ENCODE measurements at places on chromosomes 12 and 14.

DNA sequence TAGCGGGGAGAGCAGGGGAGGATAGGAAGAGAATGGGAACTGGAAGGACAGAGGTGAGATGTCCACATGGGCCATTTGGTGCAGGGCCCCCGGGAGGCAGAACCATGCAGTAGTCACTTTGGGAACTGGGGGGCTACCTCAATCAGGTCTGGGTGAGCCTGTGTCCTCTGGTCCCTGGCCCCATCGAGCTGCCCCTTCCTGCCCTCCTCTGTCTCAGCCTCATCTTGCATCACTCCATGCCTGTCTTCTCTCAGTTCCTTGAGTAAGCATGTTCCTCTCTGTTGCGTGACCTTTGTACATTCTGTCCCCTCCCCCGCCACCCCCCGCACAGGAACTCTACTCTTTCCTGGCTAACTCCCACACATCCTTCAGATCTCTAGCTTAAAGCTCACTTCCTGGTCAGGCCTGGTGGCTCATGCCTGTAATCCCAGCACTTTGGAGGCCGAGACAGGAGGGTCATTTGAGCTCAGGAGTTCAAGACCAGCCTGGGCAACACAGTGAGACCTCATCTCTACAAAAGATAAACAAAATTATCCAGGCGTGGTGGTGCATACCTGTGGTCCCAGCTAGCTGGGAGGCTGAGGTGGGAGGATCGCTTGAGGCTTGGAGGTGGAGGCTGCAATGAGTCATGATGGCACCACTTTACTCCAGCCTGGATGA lies 23.2 kb downstream of the FOS start:
- no peak overlapping the region for H3K27ac ChIP-seq
- no peaks in the 10 kb centered on the region for H3K36me3 ChIP-seq
- no peaks in the 10 kb centered on the region for H3K27me3 ChIP-seq
- no peak overlapping the region for H3K4me3 ChIP-seq

DNA sequence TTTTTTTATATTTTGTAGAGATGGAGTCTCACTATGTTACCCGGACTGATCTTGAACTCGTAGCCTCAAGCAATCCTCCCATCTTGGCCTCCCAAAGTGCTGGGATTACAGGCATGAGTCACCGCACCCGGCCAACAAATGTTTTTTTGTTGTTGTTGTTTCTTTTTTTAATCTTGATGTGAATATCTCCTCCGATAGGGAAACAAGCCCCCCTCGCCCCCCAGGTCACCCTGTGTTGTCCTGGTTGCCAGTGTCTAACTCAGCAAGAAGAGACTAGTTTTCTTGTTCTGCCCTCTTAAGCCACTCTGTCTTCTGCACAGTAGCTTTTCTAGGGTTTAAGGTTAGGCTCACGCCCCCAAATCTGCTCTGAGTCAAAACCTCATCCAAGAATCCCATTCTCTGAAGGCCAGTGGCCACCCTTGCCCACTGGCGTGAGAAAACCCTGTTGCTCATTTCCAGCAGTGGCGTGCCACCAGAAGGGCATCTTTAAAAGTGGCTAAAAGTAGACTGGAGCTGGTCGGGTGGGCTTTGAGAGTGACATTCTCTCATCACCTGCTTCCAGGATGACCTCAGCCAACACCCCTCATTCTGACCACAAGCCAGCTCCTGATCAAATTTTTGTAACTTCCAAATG lies 42.7 kb downstream of the C14orf132 start:
- peaks cover 19% of the 10 kb centered on the region for H3K4me1 ChIP-seq
- H3K27ac ChIP-seq: no peak overlapping the region
- peaks cover 2% of the 10 kb centered on the region for H3K36me3 ChIP-seq
- H3K4me3 ChIP-seq: no peak overlapping the region
- no peaks in the 10 kb centered on the region for H3K27me3 ChIP-seq
- DNase-seq: no peak

DNA sequence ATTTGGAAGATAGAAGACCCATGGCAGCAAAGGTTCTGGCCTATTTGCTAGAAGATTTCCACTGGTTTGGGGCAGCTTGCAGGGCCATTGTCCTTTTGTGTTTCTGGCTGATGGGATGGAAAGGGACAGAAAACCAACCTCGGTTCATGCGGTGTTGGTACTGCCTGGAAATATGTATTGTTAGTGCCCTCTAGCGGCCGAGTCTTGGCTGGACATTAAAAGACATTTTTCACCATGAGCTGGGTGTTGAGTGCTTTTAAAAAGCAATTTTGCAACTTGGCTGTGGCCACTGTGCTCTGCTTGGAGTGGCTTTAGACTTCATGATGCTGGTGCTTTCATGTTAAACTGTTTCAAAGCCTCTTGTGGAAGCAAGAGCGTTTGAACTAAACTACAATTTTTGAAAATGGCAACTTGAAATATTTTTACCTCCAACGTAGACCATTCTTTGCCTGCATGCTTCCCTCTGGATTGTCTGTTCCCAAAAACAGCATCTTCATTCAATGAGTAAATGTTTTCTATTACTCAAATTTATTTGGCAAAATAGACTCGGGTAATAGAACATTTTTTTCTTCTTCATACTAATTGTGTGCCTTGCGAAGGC lies 102.7 kb upstream of the TBX5 start:
- no peak overlapping the region for H3K27ac ChIP-seq
- peaks cover 6% of the 10 kb centered on the region for H3K4me1 ChIP-seq
- no peak overlapping the region for H3K4me3 ChIP-seq

DNA sequence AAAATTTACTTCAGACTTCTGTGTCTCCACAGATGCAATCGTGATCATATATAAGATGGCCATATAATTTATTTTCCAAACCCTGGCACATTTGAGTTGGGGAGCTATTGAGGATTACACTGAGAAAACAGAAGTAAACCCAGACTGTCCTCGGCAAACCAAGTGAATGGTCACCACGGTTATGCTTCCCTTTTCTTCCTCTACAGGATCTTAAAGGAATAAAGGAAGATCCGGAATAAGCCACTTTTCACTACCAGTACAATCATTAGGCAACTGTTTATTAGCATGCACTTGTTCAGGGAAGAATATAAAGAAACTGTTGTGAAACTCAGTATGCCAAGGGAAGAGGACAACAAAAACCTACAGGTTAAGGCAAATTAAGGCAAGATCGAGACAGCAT lies 27.6 kb downstream of the SBNO1 start:
- peaks cover 37% of the 10 kb centered on the region for H3K36me3 ChIP-seq
- H3K4me1 ChIP-seq: no peaks in the 10 kb centered on the region
- no peak overlapping the region for H3K4me3 ChIP-seq
- no peak overlapping the region for H3K27ac ChIP-seq
- no peaks in the 10 kb centered on the region for H3K27me3 ChIP-seq

DNA sequence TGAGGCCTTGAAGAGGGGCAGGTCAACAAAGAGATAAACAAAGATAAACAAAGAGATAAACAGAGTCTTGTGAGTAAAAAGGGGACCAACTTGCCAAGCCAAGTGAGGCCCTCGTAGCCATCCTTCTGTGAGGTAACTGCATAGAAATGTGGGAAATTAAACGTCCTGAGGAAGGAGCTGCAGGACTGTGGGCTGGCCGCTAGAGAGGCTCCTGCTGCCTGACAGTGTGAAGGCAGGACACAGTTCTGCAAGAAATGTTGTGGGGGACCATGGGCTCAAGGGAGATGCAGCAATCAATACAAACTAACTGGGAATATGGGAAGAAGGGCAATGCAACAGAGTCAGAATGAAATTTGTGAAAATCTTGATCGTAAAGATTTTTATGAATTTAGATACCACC lies 91.9 kb downstream of the SLC8A3 start:
- DNase-seq: no peak
- peaks cover 3% of the 10 kb centered on the region for H3K4me1 ChIP-seq
- peaks cover 71% of the 10 kb centered on the region for H3K27me3 ChIP-seq
- H3K27ac ChIP-seq: no peak overlapping the region
- no peak overlapping the region for H3K4me3 ChIP-seq
- no peaks in the 10 kb centered on the region for H3K36me3 ChIP-seq

- peaks cover 4% of the 10 kb centered on the region for H3K27me3 ChIP-seq
- no peak for DNase-seq
- H3K36me3 ChIP-seq: peaks cover 6% of the 10 kb centered on the region
- peaks cover 12% of the 10 kb centered on the region for H3K4me1 ChIP-seq
- no peak overlapping the region for H3K4me3 ChIP-seq
Observed at GRCh38 chr14:52020161-52020714, 30.9 kb downstream of the RTRAF start.

DNA sequence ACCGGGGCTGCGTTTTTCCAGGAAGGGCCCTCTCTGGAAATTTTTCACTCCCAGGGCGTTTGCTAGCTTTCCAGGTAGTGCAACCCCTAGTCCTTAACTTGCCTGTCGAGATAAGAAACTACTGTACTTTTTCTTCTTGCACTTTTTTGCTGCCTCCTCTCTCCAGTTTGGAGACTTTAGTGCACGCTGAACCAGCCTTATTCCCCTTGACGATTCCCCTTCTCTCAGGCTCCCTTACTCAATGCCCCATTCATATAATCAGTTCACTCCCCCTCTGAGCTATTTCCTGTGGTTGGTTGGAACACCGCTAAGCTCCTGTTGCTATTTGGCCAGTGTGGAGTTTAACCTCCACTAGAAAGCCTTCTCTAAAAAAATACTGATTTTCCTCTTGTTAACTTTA lies 682 bp downstream of the CREBL2 start:
- peak overlapping the region; percentile 86 for H3K4me3 ChIP-seq
- H3K27me3 ChIP-seq: no peaks in the 10 kb centered on the region
- H3K36me3 ChIP-seq: peaks cover 3% of the 10 kb centered on the region
- no peak for DNase-seq
- peaks cover 26% of the 10 kb centered on the region for H3K4me1 ChIP-seq

DNA sequence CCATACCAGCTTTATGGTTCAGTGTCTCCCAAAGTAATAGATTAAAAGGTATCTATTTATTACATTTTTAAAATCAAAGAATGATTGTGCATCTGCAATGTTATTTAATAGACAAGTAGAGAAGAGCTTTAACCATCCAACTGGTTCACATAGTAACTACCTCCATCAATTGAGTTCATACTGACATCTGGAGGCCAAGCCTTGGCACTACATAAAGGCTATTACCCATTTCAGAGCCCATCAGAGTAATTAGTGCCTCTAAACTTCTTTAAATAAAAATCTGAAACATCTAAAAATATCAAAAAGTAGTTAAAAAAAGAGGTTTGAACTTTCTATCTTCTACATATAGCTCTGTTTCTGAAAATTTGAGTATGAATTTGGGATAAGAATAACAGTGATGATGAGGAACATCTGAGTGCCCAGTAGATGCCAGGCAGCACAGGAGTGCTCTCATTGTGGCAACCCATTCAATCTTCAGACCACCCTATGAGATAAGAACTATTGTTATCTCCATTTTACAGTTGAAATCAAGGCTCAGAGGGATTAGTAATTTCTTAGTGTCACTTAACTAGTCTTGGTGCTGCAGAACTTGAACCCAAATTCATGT lies 132.9 kb upstream of the DAAM1 start:
- no peak for DNase-seq
- no peaks in the 10 kb centered on the region for H3K4me1 ChIP-seq
- H3K27ac ChIP-seq: no peak overlapping the region
- H3K36me3 ChIP-seq: no peaks in the 10 kb centered on the region
- H3K27me3 ChIP-seq: no peaks in the 10 kb centered on the region

- peaks cover 4% of the 10 kb centered on the region for H3K27me3 ChIP-seq
- no peak for DNase-seq
- peaks cover 26% of the 10 kb centered on the region for H3K4me1 ChIP-seq
- H3K27ac ChIP-seq: no peak overlapping the region
- H3K4me3 ChIP-seq: no peak overlapping the region
Observed at GRCh38 chr14:101230851-101231550, 327.5 kb upstream of the RTL1 start.

- no peak overlapping the region for H3K4me3 ChIP-seq
- no peaks in the 10 kb centered on the region for H3K4me1 ChIP-seq
- DNase-seq: no peak
- no peak overlapping the region for H3K27ac ChIP-seq
Observed at GRCh38 chr14:102493096-102493495, 16.5 kb downstream of the ANKRD9 start.

DNA sequence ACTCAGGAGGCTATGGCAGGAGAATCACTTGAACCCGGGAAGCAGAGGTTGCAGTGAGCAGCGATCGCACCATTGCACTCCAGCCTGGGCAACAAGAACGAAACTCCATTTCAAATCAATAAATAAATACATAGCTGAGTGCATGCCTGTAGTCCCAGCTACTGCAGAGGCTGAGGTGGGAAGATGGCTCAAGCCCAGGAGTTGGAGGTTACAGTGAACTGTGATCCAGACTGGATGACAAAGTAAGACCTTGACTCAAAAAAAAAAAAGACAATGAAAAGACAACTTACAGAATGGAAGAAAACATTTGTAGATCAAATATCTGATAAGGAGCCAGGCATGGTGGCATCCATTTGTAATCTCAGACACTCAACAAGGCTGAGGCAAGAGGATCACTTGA lies 27.6 kb downstream of the ZFYVE1 start:
- no peaks in the 10 kb centered on the region for H3K27me3 ChIP-seq
- no peak for DNase-seq
- H3K4me3 ChIP-seq: no peak overlapping the region
- H3K27ac ChIP-seq: no peak overlapping the region

- H3K36me3 ChIP-seq: no peaks in the 10 kb centered on the region
- no peak overlapping the region for H3K27ac ChIP-seq
- H3K4me3 ChIP-seq: no peak overlapping the region
- peaks cover 20% of the 10 kb centered on the region for H3K4me1 ChIP-seq
Observed at GRCh38 chr12:40832668-40833067, 140.4 kb downstream of the CNTN1 start.

All from mesothelial cell of epicardium (in vitro differentiated cells).